ENCODE measurements at places on chromosomes 13 and 19. TPM values are rescaled to one million over a fixed set of nuclear protein-coding genes. Genes with fewer than 3 reads are reported as not detected.

DNA sequence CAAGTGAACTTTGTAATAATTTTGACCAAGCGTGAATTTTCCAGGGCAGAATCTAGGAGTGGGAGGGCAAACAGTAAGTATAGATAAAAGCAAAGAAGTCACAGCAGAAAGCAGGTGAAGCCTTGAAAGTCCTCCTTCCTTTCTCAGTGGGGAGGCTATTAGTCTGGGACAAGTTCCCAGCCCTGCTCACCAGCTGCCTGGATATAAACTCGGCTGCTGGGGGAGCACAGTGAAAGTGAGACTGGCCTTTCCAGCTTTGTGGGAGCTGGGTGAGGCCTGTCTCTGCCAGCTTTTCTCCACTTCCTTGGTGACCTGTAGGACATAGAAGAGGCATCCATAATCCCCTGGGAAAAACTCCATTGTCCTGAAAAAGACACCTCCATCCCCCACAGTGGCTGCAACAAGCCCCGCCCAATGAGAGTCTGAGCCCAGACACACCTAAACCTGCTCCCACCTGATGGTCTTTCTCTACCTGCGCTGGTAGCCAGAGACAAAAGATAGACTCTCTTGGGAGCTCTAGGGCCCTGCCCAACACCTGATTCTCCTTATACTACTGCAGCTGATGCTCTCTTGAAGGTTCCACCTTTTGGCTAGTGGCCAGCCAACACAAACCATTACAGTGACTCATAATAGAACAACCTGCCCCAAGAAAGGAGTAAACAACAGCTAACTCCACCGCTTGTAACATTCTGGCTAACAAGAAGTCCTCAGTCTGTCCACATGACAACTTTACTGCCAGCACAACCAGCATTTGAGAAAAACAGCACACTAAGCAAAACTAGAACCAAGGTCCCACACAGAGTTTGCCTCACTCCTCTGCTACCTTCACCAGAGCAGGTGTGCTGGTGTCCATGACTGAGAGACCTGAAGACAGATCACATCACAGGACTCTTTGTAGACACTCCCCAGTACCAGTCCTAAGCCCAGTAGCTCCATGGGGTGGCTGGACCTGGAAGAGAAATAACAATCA is 252.2 kb upstream of the SLITRK6 start:
- peak; percentile 28 for DNase-seq

Gene RAVER1
- 32.9 TPM for total RNA-seq

Gene IGSF23
- not detected for total RNA-seq

Gene CACNG6
- not detected for total RNA-seq

DNA sequence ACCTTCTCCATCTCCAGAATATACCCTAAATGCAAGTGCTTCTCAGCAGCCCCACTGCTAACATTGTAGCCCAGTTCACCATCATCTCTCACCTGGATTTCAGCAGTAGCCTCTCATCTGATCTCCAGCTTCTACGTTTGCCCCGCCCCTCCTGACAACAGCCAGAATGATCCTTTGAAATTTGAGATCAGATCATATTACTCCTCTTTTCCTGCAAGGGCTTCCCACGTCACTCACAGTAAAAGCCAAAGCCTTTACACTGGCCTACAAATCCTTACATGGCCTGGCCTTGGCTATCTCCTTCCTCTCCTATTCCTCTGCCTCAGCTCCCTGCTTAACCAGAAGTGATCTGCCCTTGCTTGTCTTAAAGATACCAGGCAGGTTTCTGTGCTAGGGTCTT is 94.3 kb upstream of the NBEA start:
- DNase-seq: no peak

Gene PSG7
- total RNA-seq: not detected

- DNase-seq: no peak
Observed at GRCh38 chr19:51093510-51094345, 11.0 kb upstream of the KLK14 start.

- DNase-seq: no peak
Observed at GRCh38 chr13:94495806-94496205, 16.3 kb upstream of the DCT start.

Gene UBE2L5
- not detected for total RNA-seq

Gene KRTDAP
- not detected for total RNA-seq

Gene TNFSF13B
- 0.62 TPM for total RNA-seq

DNA sequence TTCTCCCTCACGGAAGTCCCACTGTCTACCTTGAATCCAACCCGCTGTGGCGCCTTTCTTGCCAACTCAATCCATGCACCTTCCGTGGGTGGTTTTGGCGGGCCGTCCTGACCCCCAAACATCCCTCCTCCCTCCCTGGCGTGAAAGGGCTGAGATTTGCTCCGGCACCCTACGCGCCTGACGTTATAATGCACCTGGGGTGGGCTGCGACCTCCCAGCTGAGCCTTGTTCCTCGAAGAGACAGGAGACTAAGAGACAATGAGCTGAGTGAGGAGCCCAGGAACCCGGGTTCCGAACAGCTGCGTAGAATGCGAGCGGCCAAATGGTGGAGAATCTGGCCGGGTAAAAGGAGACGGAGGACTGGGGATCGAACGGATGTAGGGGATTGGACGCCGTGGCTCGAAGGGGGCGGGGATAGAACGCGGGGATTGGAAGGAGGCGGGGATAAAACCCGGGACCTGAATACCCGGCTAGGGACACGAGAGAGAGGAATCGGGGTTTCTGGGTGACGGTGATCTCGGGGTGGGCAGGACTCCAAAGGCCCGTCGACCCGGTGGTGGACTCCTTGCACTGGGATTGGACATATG is at the start of gene CPT1C:
Gene CPT1C, plus strand, starts transcription at position 461 of the 587 bp plus-strand sequence. CDS start 1,137 bp downstream, outside the sequence.
- no peak for DNase-seq

Gene CLEC17A
- total RNA-seq: not detected

GRCh38 chr19:33256261-33256660 is 30.6 kb upstream of the SLC7A10 start:
- DNase-seq: no peak

- no peak for DNase-seq
Observed at GRCh38 chr13:79445968-79446645, 34.8 kb upstream of the NDFIP2 start.

Gene ZNF682
- 3.3 TPM for total RNA-seq
